ENCODE measurements at places on chromosomes 11 and 22.

DNA sequence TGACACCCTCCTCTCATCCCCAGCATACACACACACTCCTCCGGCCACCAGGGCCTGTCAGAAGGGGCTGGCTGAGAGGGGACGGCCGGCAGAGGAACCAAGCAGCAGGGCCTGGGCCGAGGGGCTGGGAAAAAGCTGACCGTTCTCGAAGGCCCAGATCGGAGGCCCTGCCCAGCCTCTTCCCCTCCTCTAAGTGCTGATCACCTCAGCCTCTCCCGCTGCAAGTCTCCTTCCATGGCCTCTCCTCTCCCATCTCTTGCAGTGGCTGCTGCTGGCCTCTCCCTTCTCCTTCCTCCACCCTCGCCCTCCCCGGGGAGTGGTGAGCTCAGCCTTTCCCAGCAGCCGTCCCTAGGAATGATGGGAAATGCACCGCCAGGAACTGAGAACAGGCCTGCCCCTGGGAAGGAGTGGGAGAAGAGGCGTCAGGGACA lies 39.6 kb downstream of the ARRB1 start:
- DNase-seq, result no peak

DNA sequence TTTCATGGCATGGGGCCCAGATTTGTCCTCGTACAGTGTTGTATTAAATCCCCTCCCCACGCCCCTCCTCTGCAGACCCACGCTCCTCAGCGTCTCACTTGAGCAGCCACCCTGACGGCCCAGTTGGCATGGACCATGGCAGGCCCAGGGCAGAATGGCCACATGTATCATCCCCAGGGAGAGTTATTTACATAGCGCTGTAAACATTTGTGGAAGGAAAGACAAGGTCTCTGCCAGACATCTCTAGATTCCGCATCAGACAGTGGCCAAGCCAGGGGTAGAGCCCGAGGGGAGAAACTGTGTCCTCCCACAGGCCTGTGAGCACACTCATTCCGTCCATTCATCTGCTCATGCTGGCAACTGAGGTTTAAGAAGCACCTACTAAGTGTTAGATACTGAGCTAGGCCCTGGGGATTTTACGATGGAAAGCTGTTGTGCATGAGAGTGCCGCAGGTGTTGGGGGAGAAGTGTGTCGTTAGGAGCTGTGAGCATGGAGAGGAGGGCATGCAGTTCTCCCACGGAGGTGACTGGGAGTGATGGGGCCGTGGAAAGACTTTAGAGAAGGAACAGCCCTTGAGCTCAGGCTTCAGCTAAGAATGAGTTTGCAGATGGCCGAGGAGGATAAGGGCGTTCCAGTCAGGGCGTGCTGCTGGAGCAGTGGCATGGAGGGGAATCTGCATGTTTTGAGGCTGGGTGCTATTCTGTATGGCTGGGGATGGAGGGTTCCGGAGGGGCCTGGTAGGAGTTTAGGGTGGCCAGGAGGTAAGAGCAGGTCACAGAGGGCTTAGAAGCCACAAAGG lies 94.9 kb downstream of the GRIK4 start:
- no peak for DNase-seq

DNA sequence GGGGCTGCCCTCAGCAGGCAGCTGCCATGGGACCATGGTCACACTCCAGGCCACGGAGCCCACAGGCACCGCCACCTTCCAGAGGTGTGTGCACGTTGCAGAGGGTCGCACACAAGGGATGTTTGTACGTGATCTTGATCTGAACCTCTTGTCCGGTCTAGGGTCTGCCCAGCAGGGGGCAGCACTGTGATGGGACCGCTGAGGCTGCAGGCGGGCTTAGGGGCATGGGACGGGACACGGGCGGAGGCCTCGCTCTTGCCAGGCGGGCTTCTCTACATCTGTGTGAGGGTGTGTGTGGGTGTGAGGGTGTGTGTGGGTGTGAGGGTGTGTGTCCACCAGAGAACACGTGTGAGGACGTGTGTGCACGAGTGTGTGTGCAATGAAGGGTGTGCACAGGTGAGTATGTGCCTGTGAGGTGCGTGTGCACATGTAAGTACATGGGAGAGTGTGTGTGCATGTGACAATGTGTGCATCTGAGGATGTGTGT lies 52.4 kb downstream of the CACNA1I start:
- peak; percentile 46 for DNase-seq

DNA sequence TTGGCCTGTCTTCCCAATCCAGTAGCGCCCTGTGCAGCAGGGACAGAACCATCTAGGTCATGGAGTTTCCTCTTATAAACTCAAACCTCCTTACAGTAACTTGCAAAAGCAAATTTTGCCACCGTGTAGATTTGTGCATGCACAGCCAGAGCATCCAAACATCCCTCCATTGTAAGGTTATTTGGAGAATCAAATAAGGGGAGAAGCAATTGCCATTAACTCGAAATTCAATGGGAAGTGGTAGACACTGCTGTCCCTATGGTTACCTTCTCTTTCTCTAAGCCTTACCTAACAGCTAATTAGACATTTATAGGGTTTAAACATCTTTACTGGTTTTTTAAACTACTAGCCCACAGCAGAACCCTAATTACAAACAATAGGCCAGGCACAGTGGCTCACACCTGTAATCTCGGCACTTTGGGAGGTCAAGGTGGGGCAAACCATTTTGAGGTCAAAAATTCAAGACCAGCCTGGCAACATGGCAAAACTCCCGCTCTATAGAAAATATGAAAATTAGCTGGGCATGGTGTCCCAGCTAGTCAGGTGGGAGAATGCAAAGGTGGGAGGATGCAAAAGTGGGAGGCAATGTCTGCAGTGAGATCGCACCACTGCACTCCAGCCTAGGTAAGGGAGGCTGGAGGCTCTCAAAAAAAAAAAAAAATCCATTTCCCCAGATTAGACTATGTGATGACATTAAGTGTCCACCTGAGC lies 6.6 kb downstream of the HSPA8 start:
- no peak for DNase-seq

- no peak for DNase-seq
Measured at GRCh38 chr11:60242740-60243239, at the start of gene MS4A4E. Gene MS4A4E, minus strand, starts transcription at chr11:60243137. Its CDS starts 13,082 bp downstream, at chr11:60230055.

DNA sequence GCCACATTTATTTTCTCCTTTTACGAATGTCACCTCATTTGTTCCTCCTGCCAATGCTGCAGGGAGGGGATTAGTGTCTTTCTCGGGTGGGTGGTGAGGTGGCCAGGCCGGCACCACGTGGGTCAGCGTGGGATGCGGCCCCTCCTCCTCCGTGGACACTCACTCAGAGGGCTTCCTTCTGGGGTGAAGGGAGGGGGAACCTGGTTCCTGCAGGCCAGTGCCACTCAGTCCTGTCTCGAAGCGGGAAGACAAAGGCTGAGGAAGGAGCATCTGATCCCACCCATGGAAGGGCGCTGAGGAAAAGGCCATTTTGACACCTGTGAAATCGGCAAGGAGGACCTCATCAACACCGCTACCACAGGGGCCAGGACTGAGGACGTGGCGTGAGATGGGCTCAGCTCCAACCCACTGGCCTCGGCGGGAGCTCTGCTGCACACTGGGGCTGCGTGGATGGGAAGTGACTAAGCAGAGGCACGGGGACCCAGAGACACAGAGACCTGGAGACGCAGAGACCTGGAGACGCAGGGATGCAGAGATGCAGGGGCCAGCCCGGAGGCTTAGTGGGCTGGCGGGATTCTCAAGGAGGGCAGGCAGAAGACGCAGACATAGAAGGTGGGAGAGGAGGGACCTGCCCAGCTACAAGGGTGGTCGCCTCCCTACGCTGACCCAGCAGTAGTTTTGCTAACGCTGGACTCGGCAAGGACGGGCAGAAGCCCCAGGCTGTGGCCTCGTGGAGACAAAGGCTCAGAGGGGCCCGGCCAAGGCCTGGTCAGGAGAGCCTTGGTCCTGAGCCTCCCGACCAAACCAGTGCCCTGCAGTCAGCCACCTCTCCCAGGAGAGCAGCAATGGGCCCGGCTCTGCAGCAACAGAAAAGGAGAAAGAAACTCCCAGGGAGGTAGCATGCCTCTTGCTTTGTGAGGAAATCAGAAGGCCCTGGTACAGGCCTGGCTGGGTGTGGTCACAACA lies 1071.2 kb downstream of the BRD1 start:
- no peak for DNase-seq

DNA sequence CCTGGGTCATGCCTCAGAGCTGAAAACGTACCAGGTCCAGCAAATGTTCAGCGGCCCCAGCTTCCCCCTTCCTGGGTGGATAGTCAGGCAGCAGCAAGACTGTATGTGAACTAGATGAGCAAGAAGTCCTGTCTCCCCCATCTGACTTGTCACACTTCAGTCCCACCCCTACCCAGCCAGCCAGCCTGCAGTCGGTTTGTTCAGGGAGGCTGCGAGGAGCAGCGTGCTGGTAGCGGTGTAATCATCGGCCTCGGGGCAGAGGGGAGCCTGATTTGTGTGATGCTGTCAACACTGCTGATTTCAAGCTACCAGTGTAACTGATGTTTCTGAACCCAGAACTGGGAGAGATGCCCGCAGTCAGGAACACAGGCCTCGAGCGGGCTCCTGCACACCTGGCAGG lies 9.6 kb downstream of the TMEM258 start:
- no peak for DNase-seq

GRCh38 chr11:15519124-15519791 lies 404.5 kb downstream of the INSC start:
- DNase-seq, result no peak

GRCh38 chr22:45878051-45878781 lies 98.7 kb downstream of the WNT7B start:
- no peak for DNase-seq

- no peak for DNase-seq
Measured at GRCh38 chr11:129573161-129573560, 197.5 kb downstream of the BARX2 start.

DNA sequence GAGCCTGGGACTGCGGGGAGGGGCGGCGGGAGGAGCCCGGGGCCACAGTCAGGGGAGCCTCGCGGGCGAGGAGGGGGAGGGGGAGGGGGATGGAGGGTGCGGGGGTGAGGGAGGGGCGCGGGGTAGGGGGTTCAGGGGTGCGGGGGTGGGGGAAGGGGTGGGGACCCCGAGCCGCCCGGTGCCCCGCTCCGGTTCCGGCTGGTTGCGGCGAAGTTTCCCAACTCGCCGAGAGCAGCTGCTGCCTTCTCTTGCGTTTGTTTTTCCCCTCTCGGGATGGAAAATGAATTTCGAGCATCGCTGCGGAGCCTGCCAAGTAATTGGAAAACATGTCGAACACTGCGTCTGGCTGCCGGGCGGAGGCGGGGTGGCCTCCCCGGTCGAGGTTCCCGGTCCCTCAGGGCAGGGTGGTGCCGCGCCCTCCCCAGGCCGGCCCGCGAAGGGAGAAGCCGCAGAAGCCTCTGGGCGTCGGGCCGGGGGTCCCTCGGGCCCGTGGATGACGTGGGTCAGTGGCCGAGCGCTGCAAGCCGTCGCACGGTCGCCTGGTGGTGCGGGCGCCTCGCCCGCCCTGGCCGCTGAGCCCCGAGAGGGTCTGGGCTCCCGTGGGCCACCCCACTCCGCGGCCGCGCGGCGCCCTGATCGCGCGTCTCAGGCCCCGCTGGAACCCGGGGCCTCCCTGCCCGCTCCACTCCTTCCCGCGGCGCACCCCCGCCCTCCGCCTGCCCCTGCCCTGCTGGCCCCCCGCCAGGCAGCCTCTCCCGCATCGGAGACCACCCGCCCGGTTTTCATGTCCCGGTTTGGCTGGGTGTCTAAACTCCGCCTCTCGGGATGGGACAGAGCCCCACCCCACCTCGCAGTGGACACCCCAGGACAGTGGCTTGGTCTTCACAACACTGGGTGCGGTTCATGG lies 12.1 kb downstream of the SPATA19 start:
- DNase-seq, result no peak

- DNase-seq, result no peak
Measured at GRCh38 chr22:25383278-25383820, 163.9 kb downstream of the CRYBB2 start.

DNA sequence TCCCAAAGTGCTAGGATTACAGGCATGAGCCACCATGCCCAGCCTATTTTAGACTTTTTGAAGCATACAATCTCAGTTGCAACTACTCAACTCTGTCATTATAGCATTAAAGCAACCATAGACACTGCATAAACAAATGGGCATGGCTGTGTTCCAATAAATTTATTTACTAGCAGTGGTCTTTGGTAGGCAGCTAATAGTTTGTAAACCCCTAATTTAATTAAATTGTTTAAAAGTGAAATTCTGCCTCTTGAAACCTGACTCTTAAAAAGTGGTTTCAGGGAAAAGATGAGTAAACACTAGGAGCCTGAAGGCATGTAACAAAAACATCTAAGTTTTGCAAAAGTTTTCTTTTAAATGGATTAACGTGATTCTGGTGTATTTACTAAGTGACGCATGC lies 1364.5 kb downstream of the LRRC4C start:
- no peak for DNase-seq

DNA sequence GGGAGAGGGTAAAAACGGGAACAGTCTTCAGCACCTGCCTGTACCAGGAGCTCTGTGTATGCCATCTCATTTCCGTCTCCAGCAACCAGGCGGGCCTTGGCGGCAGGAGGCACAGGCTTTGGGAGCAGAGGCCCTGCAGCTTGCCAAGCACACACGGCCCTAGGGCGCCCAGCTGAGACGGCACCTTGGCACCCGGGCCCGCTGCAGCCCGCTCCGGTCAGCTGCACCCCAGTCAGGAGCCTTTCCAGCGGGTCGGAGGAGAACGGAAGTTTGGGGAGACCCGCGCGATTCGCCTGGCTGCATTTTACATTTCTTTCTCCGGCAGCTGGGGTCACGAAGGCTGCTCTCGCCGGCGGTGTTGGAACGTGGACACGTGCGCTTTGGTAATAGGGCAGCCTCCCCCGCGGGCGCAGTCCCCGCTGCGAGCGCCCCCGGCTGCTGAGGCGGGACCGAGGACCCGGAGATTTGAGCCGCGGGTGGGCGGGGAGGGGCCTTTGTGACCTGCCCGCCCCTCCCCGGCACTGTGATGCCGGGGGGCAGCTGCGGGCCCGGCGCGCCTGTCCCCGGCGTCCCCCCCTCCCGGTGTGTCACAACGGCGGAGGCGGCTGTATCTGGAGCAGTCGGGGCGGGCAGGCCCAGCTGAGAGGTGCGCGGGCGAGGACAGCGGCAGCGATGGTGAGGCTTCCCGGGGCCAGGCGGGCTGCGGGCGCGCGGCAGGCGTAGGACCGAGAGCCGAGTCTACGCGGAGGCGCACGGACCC lies at the start of gene TUBA8:
TSS of gene TUBA8 (plus strand) at position 616 of the 760 bp plus-strand sequence. CDS start at position 673, 57 bp downstream.
- peak; percentile 45 for DNase-seq

GRCh38 chr11:125372911-125373310 lies 123.2 kb downstream of the FEZ1 start:
- DNase-seq, result no peak

All from stimulated activated CD4-positive, alpha-beta T cell treated with anti-CD3 and anti-CD28 coated beads, TNF-alpha, amount 100 ng/mL, for 4 hours (primary cell).